ENCODE measurements at places on chromosomes 2 and 18. TPM values are rescaled to one million over a fixed set of nuclear protein-coding genes. Genes with fewer than 3 reads are reported as not detected.
A peak's percentile ranks its signal among the peaks of the same experiment; 100 is the strongest.

- peak; percentile 41 for DNase-seq
These were observed 32.8 kb downstream of the FAM124B start for GRCh38 chr2:224369028-224369632.

GRCh38 chr2:191686729-191687128, 8.8 kb downstream of the NABP1 start:
- DNase-seq, result no peak

- DNase-seq, result peak; percentile 19
These were observed 44.0 kb downstream of the SGPP2 start for GRCh38 chr2:222468346-222468745.

DNA sequence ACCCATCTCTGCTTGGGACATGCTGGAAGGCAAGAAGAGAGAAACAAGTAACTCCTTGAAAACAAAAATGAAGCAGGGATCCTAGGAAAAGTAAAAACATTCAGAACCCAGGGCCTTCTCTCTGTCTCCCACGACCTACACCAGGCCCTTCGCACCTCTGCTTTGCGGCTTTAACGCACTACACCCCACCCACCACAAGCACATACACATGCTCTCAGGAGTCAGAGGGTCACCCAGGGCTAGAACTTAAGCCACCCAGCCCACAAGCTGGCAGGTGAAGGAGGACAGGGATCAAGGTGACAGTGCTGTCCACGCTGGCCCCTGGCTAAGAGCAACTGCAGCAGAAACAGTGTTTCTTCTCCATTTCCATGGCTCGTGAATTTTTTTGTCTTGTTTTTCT, 72.2 kb downstream of the BCL11A start:
- DNase-seq, result no peak

- DNase-seq, result peak; percentile 68
These were observed at the start of gene ITGA6 for GRCh38 chr2:172427256-172427989. ITGA6 (plus strand) TSS chr2:172427586.

GRCh38 chr2:176641436-176641835, 372.2 kb downstream of the MTX2 start:
- DNase-seq, result no peak

GRCh38 chr2:16135913-16136310, 195.6 kb downstream of the MYCN start:
- no peak for DNase-seq

GRCh38 chr2:30721241-30721640, 86.0 kb downstream of the CAPN13 start:
- DNase-seq, result no peak

DNA sequence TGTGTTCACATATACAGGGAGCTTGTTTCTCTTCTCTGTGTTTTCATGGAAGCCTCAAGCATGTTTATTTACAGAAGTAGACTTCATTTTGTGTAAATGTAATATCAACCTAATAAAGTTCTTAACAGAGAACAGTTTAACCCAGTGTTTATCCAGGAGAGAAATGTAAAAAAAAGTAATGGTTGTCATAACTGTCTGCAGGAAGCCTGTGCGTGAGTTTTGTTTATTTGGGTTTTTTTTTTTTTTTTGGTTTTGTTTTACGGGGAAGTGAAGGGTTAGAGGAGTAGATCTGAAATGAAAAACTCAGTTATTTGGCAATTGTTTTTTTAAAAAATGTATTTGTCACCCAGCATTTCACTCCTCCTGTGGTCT, 124.7 kb downstream of the RAPGEF4 start:
- DNase-seq, result no peak

The RAB6D gene
- 1.4 TPM for polyA plus RNA-seq

DNA sequence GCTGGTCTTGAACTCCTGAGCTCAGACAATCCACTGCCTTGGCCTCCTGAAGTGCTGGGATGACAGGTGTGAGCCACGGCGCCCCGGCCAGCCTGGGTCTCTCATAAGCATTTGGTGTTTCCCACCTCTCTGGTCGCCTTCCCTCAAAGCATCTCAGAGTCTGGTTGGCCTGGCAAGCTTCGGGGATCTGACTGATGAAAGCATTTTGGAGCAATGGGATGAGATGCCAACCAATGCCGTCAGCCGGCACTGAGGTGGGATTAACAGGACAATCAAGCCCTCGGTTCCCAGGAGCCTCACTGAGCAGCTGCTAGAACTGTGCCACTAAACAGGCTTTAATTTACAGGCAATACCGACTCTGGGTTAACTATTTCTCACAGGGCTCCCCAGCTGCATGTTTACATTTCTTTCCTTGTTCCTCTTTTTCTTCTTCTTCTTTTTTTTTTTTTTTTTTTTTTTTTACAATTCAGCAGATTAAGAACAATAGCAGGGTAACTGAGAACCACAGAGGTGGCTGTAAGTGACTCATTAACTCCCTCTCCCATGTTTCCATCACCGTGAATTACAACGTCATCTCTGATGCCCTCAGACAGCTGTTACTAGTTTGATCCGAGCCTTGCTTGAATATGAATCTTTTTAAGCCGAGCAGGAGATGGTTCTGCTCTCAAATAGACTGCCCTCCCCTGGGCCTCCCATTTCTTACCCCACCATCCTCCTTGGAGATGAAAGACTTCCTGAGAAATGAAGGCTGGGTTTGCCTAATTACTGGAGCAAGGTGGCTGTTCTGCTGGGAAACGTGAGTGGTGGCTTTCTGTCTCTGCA, 37.9 kb downstream of the ODC1 start:
- DNase-seq, result peak; percentile 88

The CLEC4F gene
- polyA plus RNA-seq, result 0.06 TPM

The RAB31 gene
- polyA plus RNA-seq, result 31.1 TPM

DNA sequence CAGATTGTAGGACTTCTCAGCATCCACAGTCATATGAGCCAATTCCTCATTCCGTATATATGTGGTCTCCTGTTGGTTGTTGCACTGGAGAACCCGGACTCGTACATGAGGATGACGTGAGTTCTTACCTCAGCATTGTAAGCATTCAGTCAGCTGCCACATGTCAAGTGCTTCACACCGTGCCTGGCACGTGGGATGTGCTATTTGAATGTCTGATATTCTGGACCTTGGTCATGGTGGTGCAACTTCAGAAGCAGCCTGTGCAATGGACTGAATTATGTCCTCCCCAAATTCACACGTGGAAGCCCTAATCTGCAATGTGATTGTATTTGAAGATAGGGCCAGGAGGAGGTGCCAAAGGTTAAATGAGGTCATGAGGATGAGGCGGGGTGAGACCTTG, 32.1 kb downstream of the PTGR3 start:
- no peak for DNase-seq

- peak; percentile 81 for DNase-seq
These were observed 35.6 kb downstream of the TWIST2 start for GRCh38 chr2:238883421-238883901.

DNA sequence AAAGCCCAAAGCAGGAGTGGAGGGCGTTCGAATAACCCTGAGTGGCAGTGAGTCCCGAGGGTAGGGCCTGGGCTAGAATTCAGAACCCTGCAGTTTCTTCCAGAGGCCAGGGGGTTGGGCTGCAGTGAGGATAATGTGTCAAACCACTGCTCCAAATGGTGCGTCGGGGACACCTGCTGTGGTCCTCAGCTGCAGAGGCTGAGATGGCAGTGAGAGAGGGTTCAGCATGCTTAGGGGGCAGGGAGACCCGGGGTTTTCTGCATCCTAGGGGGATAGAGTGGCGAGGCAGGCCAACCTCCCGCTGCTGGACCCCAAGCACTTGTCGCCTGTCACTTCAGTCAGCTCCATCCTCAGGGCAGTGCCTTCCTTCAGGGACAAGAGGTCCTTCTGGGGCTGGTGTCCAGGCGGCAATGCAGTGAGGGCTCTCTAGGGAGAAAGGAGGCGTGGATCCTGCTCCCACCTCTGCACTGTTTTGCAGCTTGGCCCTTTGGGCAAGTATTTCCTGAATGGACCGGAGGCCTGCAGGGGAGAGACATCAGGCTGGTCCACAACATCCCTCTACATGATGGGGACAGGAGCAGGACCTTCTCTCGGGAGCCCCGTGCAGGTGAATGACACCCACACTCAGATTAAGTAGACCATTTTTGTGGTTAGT, 8.4 kb upstream of the NTSR2 start:
- DNase-seq, result no peak

The CPO gene
- 0.27 TPM for polyA plus RNA-seq

DNA sequence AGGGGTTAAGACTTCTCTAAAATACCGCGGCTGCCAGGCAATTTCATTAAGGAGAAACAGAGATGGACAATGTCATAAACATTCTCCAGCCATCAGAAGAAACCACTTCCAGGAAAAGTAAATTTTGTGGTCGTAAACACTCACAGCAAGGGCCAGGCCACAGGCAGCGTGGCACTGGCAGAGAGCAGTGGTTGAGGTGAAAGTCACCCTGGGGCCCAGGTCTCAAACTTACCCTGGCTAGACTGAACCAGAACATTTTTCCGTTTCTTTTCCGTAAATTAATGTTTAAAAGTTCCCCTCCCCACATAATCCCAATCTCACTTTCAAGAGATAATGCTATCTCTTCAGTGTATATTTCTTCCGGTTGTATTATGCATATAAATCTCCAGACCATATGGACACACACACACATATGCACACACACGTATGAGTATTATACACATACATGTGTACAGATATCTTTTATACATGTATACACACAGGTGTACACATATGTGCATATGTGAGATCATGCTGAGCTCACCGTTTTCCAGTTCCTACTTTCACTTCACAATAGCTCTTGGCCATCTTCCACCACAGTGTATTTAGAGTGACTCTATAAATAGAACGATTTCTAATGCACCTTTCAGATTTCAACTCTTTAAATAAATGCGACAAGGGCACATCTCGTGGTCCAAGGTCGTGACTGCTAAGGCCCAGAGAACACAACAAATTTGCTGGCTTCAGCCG, 90.1 kb downstream of the MALT1 start:
- peak; percentile 40 for DNase-seq

The ADAM23 gene
- 13.5 TPM for polyA plus RNA-seq

DNA sequence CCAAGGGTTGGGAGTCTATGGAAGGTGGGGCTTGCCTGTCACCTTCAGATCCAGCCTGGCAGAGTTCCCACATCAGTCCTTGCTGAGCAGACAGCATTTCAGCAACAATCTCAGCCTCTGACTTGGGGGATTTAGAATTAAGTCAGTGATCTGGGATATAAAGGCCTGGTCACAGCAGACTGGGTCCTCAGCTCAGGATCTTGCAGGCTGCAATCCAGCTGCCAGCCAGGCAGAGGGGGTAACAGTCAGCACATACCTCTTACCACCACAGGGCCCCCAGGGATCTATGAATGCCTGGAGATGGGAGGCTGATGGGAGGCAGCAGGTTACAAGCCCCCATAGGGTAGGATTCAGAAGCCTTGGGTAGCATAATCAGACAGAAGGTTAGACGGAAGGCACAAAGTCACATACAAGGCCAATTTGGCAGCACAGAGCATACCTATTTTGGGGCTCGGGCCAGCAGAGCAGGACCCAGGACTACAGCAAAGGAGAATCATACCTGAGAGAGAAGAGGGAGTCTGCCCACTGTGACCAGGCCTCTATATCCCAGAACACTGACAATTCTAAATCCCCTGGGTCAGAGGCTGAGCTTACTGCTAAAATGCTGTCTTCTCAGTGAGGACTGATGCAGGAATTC, 163.5 kb downstream of the MTCL1 start:
- no peak for DNase-seq

- no peak for DNase-seq
These were observed 69.0 kb downstream of the LAMA3 start for GRCh38 chr18:23758281-23758680.

The ST3GAL5 gene
- 32.8 TPM for polyA plus RNA-seq

The DSG4 gene
- not detected for polyA plus RNA-seq

The POTEF gene
- 0.50 TPM for polyA plus RNA-seq

DNA sequence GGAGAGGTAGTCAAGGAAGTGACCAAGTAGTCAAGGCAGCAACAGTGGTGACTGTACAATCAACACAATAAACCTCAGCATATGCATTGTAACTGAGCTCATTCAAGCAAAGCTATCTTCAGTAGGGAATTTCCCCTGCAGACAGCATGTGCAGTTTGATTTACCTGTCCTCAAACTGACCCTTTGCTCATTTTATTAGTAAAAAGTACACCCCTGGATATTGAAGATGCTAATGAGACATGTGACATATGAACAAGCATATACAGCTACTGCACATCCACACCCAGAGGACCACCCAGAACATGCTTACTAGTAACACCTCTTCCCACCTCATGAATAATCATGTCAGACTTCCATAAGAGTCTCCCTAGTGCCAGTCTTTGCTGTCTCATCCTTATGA, 15.4 kb downstream of the C2orf81 start:
- DNase-seq, result no peak

GRCh38 chr2:138036522-138036921, 72.2 kb downstream of the HNMT start:
- no peak for DNase-seq

GRCh38 chr2:16012626-16013358, 72.4 kb downstream of the MYCN start:
- no peak for DNase-seq

GRCh38 chr2:181770150-181770549, 89.8 kb upstream of the NEUROD1 start:
- no peak for DNase-seq

GRCh38 chr2:42040643-42041278, 7.1 kb upstream of the PKDCC start:
- no peak for DNase-seq

- DNase-seq, result peak; percentile 89
These were observed 286.0 kb upstream of the CCDC68 start for GRCh38 chr18:55245211-55245614.

All from muscle of leg (tissue), 16 donors.